ENCODE measurements at places on chromosomes 6 and 20.

DNA sequence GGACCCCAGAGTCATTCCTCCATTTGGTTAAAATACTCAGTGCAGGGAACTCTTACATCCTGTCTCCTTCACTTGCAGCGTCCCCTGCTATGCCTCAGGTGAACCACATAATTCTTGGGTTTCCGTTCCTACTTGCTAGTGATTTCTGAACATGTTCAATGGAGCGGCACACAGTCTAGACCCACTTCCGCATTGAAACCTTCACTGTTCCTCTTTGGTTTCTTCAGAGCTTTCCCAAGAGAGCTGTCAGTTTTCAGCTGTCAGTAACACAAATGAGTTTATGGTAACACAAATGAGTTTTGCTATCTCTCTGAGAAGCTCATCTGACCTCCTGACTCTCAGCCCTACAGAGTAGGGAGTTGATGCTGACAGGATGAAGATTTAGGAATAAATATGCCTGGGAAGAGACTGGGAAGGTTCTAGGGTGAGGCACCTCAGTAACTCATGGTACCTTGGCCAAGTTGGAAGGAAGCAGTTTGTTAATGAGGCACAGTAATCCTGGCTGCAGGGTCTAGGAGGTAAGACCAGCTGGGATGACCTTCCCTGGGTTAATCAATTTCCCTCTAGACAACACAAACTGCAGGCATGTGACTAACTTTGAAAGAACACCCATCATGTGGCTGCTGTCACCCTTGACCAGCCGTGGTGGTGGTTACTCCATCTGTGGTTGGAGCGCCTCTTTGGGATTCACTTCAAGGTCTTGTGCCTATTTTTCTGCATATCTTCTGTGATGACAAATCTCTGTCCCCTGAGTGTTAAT is 5.4 kb downstream of the SYS1 start:
- no peak for DNase-seq

DNA sequence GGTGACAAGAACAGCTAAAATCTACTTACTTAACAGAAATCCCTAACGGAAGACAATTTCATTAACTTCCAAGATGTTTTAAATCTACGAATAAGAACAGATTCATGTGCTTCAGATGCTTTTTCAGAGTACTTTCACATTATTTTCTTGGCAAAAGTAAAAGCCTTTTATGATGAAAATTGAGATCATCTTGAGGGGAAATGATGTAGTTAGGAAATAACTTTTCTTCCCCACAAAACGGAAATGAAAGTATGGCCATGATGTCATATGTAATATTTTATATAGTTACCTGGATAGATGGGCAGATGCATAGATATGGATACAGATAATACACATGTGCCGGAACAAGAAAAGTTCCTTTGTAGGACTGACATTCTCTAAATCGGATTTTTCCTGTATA is 32.8 kb downstream of the SASH1 start:
- no peak for DNase-seq

GRCh38 chr6:19613678-19614077 is 223.5 kb upstream of the ID4 start:
- no peak for DNase-seq

- DNase-seq = no peak
Measured at GRCh38 chr6:39847221-39847620, 55.0 kb downstream of the DAAM2 start.

DNA sequence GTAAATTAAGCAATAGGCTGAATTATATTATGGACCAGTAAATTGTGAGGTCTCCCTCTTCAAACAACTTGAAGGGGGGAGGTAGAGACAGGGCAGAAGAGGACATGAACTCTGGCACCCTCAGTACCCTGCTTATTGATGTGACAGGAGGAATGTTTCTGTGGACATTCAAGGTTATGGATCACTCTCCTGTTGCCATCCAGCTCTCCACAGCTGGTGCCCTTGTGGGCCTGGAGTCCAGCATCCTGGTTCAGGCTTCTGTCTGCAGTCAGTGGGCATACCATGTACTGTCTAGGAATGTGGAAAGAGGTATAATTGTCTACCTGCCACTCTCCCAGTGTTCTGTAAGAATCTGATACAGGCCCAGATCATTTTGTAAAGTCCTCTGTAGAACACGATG is 55.6 kb downstream of the FAM120B start:
- no peak for DNase-seq
